ENCODE measurements at places on chromosomes 5 and 9. TPM values are rescaled to one million over a fixed set of nuclear protein-coding genes. Genes with fewer than 3 reads are reported as not detected.

GRCh38 chr9:133163504-133164172, at the start of gene GBGT1:
GBGT1 (minus strand) TSS chr9:133163914; CDS start chr9:133162412, 1,502 bp downstream.
- no peak for DNase-seq

DNA sequence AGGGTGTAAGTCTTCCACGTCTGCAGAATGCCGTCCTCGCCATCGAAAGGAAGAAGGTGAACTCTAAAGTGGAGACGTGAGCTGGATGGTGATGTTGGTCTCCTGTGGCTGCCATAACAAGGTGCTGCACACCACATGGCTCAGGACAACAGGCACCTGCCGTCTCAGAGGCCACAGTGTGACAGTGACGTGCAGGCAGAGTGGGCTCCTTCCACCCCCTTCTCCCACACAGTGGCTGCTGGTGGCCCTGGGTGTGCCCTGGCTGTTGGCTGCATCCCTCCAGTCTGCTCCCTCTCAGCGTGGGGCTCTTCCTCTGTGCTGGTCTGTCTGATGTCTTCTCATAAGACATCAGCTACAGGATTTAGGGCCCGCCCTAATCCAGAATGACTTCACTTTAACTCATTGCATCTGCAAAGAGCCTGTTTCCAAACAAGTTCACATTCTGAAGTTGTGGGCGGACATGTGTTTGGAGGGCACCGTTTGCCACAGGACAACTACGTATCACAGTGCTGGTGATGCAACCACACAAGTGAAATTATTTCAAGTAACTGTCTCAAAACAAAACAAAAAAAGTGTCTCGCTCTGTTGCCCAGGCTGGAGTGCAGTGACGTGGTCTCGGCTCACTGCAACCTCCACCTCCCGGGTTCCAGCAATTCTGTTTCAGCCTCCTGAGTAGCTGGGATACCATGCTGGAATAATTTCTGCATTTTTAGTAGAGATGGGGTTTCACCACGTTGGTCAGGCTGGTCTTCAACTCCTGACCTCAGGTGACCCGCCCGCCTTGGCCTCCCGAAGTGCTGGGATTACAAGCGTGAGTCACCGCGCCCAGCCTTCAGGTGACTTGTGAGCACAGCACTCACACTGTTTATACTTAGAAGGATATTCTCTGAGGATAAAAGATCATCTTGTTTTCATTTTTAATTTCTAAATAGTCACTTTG, 31.2 kb upstream of the CLPTM1L start:
- no peak for DNase-seq

GRCh38 chr5:7856855-7857254, 5.9 kb upstream of the CFAP90 start:
- peak; percentile 58 for DNase-seq

DNA sequence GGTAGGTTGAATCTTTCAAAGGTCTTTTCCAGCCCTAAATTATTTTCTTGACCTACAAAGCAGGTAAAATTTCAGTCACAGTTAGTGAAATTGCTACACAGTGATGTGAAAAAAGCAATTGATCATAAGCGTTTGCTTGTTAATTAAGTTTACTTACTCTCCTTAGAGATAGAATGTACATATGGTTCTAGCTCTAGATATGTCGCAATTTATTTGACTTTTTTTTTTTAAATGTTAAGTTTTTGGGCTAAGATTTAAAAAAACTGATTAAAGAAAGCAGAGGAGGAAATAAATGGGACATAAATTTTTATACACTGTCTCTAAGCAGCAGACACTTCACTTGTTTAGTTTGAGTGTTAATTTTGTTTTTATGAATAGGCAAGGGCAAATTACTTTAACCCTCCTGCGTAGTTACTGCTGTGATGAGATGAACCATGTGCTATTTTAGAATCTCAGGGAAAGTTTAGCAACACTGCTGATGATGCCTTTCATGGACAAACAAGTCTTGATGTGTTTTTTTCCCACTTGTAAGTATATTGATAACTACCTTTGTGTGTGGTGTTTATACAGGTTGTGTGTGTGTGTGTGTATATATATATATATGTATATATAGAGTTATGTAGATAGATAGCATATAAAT, 38.3 kb upstream of the FAM120AOS start:
- no peak for DNase-seq

DNA sequence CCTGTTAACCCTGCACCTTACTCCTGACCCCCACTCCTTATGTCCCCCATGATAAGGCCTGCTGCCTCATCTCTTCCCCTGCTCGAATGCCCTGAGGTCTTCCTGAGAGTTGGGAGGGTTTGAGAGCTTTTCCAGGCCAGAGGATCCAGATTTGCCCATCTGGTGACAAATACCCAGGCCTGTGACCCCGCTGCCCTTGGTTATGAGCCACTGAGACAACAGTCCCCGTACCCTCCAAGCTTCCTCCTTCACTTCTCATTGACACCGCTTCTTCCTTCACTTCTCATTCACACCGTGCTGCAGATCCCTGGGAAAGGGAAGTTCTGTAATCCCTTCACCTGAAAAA, 593 bp downstream of the GM2A start:
- no peak for DNase-seq

The FKBP15 gene
- total RNA-seq: 21.8 TPM

The CDKN2B-AS1 gene
- total RNA-seq: not detected

The PDE8B gene
- not detected for total RNA-seq

The PLPP7 gene
- total RNA-seq: not detected

- no peak for DNase-seq
Observed at GRCh38 chr5:53560028-53560427, 411 bp upstream of the NDUFS4 start.

DNA sequence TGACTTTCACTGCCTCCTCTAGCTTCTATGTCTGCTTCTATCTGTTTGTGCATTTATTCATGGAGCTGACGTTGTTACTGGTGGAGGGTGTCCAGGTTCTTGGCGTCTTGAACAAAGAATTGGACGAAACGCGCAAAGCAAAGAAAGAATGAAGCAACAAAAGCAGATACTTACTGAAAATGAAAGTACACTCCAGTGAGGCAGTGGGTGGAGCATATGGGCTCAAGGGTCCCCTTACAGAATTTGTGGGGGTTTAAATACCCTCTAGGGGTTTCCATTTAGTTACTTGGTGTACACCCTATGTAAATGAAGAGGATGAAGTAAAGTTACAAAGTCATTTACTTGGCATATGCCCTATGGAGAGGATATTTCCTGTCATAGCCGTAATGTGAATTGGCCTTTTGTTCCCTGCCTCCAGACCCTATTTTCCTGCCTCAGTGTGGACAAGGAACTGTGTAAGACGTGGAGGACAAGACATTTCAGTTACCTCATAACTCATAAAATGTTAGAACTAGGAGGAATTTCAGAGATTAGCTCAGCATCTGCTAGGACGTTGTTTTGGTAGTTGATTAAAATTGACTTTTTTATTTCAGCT, 3.1 kb downstream of the POLR3G start:
- DNase-seq: no peak

DNA sequence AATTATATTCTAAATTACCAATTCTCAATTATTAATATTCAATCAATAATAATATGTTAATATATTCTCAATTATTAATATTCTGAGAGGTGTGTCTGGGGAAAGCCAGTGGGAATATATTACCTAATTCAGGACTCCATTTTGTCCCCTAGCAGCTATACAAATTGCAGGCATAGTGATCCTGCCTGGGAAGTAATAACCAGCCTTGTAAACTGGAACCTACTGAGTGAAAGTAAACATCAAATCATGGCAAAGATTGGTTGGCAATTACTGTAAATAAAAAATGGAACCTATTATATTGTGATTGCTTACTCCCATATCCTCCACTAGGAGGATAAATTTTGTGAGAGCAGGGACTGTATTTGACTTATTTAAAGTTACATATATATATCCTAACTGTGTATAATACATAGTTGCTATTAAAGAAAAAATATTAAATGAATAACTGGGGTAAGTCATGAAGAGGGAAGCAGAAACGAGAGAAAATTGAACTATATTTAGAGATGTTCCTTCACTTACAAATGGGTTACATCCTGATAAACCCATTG, 150.5 kb upstream of the ELL2 start:
- no peak for DNase-seq

The DNAI1 gene
- 0.27 TPM for total RNA-seq

GRCh38 chr9:127424676-127424999, 456 bp downstream of the ZNF79 start:
- DNase-seq: no peak

GRCh38 chr5:132226516-132227234, 978 bp downstream of the P4HA2 start:
- no peak for DNase-seq

The IL4 gene
- total RNA-seq: not detected
